Activated naive CD4-positive, alpha-beta T cell treated with anti-CD3 and anti-CD28 coated beads, Interleukin-2, amount 50 U/mL, for 72 hours (primary cell): ENCODE measurements at places on chromosomes 3 and 15.
A peak's percentile ranks its signal among the peaks of the same experiment; 100 is the strongest.

- DNase-seq, result no peak
Measured at GRCh38 chr15:74123131-74123429, 7.3 kb upstream of the ISLR2 start.

DNA sequence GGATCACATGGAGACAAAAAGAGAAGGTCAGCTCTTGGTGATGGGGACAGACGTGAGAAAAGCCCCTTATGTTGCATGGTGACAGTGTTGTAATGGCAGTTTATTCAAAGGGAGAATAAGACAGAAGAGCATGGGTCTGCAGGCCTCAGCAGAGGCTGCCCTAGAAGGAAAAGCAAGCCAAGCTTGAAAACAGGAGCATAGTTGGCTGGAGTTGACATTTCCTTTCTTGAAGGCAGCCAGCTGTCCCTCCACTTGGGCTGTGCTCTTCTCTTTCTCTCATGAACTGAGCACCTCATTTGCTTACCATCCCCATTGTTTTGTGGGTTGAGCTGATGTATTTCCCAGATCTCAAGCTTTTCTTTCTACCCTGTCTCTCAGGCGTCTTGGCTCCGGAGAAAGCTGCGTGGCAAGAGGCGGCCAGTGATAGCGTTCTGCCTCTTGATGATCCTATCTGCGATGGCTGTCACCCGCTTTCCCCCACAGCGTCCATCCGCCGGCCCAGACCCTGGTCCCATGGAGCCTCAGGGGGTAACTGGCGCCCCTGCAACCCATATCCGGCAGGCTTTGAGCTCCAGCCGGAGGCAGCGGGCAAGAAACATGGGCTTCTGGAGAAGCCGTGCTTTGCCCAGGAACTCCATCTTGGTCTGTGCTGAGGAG lies 52.9 kb downstream of the GASK1A start:
- no peak for DNase-seq

- no peak for DNase-seq
Measured at GRCh38 chr15:39787479-39787878, 4.8 kb upstream of the FSIP1 start.

DNA sequence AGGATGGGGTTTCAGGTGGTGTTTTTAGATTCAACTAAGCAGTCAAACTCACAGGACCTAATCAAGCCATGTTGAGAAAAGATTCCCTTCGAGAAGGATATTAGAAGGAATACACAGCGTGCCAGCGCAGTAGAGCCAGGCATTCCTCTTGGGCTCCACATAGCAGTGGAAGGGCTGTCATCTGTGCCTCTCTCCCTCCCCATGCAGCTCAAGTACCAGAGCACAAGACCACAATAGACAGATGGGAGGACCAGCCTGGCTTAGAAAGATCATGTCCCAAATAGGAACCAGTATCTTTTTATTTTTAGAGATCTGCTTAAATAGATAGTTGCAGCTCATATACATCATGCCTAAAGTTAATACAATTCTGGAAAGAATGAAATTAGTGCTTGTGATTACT lies 37.9 kb downstream of the LMLN start:
- no peak for DNase-seq

- no peak for DNase-seq
Measured at GRCh38 chr3:27110020-27110419, 259.2 kb downstream of the NEK10 start.

DNA sequence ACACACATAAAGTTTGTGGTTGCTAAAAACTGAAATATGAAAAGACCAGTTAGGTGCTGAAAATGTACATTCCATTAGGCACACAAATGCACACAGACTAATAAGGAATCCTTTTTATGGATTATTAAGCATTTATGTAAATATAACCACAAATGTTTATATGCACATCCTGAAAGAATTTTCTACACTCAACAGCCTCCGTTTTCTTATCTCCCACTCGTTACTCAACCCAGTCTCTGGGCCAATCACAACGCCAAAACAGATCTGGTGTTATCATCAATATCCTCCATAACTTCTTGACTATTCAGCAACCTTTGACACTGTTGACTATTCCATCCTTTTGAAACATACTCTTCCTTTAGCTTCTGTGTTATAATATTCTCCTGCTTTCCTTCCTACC lies 136.4 kb downstream of the ATP8B4 start:
- no peak for DNase-seq

GRCh38 chr3:64408770-64409169 lies 183.5 kb upstream of the PRICKLE2 start:
- DNase-seq, result no peak

- DNase-seq, result peak; percentile 44
Measured at GRCh38 chr15:75235051-75235673, 23.0 kb upstream of the GOLGA6C start.

DNA sequence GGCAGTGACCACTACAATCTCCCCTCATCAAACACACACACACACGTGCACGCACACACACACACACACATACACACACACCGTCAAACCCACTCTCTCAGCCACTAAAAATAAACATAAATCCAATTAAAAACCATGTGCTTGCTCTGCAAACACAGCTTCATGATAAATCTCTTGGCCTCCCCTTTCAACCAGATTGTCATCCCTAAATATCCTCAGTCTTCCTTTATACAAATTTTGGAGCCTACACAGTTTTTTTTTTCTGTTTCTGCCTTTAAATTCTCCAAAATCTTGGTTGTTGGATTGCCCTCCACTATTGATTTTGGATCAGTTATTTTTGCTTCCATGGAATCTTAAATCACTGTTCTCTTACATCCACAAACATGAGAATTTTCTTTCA lies 245.6 kb downstream of the SATB1 start:
- no peak for DNase-seq

DNA sequence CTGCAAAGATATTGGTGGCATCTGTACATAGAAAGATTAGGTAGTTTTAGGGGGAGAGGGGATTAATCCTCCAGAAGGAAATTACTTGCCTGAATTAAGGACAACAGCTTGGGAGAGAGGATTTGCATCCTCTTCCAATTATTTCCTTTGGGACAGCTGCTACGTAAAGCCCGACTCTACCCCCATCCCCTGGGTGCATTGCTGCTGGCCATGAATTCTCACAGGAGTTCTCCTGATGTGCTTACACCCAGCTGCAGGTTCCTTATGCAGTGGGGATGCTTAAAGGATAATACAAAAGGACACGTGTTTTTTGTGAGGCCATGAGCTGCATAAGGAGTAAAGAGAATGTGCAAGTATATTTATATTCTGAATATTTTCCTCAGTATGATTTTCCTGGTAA lies 132.3 kb downstream of the VPS8 start:
- DNase-seq, result no peak

DNA sequence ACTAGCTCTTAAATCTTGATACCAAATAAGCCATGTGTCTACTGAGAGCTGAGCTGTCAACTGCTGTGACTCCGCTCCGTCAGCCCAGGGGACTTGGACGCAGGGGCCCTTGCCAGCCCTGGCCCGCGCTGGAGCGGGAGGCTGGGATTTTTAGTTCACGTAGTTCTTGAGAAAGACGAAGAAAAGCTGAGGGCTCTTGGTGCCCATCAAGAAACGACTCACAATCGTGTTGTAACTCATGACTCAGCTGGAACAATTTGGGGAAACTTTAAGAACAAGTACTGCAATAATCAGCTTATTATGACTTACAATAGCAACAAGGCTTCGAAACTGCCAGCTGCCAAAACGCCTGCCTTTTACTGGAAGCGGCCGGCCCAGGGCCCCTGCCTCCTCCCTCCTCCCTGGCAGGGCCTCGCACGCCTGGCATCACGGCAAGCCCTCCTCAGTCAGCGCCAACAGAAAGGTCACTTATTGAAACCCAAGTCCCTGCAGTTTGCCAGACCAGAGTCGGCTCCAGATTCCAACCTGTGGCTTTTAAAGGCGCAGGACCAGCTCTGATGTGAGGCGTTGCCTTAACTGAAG lies 60.3 kb downstream of the RGMA start:
- peak; percentile 51 for DNase-seq
